Activated CD4-positive, alpha-beta T cell treated with anti-CD3 and anti-CD28 coated beads for 1 hour (primary cell): ENCODE measurements at places on chromosomes 12 and 14.
A peak's percentile ranks its signal among the peaks of the same experiment; 100 is the strongest.

- DNase-seq: no peak
Measured at GRCh38 chr12:120089796-120090195, 26.8 kb downstream of the RAB35 start.

GRCh38 chr14:23645812-23646647 lies 9.9 kb downstream of the DHRS2 start:
- no peak for DNase-seq

- DNase-seq: no peak
Measured at GRCh38 chr12:26028953-26029735, 70.7 kb downstream of the RASSF8 start.

DNA sequence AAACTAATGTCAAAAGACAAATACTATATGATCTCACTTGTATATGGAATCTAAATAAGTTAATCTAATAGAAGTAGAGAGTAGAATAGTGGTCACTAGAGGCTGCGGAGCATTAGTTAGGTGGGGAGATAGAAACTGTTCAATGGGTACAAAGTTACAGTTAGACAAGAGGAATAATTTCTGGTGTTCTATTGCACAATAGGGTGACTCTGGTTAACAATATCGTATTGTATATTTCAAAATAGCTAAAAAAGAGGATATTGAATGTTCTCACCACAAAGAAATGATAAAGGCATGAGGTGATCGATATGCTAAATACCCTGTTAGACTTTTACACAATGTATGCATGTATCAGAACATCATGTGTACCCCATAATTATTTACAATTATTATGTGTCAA lies 42.9 kb downstream of the IGF1 start:
- no peak for DNase-seq

- DNase-seq: no peak
Measured at GRCh38 chr14:23147676-23148075, 28.6 kb upstream of the CEBPE start.

DNA sequence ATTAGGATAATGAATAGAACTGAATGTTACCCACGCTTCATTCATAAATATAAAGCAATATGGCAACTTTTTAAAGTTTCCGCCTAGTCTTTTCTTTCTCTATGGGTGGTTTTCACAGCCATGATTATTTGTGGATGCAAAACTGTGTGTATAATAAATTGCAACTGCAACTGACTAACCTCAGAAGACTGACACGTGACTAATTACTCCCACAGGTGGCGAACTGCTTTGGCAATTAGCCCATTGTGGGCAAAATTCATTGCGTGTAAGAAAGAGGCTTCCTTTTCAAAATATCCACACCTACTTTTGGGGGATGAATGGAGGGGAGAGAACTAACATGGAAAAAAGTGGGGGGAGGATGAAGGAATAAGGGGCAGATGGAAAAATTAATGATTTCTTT lies 79.0 kb downstream of the SLC25A21 start:
- DNase-seq: no peak

DNA sequence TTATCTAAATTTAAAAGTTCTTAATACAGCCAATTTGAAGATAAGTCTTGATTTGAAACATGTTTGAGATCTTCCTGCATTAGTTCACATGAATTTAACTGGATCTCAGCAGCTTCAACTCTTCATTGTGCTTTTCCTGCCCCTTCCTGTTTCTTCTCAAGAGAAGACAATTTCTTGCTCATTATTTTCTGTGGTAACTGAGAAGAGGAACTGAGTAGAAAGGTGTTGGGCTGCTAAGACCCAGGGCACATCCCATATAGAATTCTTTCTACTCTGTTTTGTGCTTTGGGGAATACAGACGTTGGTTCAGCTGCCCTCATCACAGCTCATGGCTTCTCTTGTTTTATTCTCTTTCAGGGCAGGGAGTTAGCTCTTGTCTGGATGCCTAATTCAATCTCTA lies 110.2 kb downstream of the SNAPC1 start:
- no peak for DNase-seq

DNA sequence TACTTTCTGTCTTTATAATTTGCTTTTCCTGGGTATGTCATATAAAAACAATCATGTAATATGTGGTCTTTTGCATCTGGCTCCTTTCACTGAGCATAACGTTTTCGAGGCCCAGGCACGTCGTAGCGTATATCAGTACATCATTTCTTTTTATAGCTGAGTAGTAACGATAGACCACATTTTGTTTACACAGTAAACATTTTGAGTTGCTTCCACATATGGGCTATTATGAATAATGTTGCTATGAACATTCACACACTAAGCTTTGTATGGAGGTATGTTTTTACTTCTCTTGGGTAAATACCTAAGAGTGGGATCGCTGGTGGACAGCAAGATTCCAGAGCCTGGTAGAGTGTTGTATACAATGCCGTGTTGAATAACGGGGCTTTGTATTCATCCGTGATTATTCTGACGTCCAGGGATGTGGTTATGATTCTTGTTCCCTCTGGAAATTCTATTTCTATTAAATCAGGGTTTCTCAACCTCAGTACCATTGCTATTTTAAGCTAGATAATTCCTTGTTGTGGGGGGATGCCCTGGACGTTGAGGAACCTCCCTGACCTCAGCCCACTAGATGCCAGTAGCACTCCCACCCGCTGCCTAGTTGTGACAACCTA lies 38.9 kb upstream of the CIT start:
- DNase-seq: no peak

DNA sequence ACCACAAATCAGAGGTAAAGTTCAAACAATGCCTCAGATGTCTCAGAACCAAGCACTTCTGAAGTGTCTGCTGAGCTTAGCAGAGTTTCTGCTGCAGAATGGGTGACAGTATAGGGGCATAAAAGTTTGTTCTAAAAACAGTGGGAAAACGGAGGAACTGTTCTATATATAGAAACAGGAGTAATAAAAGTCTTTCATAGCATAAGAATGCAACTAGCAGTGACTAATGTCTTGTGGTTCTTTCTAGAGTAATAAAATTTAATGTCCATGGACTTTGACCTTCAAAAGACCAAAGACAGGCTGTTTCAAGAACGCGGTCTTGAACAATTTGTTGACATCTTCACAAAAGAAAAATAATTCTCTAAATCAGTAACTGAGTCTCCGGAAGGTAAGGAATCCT lies 107.5 kb upstream of the FAR2 start:
- no peak for DNase-seq

- DNase-seq: no peak
Measured at GRCh38 chr12:14779834-14780233, 23.4 kb downstream of the WBP11 start.

DNA sequence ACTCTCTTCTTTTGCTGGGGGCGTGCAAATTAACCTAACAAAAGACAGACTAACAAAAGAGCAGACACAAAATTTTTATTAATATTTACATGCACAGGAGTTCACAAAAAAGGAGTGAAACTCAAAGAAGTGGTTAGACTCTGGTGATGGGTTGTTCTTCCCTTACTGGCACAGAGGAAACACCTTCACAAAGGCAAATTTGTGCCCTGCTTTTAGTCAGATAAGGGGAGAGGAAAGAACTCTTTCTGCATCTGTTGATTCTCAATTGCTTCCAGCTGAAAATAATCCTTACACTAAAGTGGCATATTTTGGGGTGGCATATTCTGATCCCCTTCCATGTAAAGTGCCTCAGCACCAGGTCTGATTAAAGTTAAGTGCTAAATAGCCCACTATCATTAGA lies 190.2 kb upstream of the AMIGO2 start:
- DNase-seq: no peak

- DNase-seq: no peak
Measured at GRCh38 chr12:83016991-83017390, 330.3 kb downstream of the TMTC2 start.

GRCh38 chr14:97456958-97457357 lies 659.8 kb downstream of the VRK1 start:
- peak; percentile 61 for DNase-seq
